ENCODE measurements at places on chromosomes 12 and 14.

DNA sequence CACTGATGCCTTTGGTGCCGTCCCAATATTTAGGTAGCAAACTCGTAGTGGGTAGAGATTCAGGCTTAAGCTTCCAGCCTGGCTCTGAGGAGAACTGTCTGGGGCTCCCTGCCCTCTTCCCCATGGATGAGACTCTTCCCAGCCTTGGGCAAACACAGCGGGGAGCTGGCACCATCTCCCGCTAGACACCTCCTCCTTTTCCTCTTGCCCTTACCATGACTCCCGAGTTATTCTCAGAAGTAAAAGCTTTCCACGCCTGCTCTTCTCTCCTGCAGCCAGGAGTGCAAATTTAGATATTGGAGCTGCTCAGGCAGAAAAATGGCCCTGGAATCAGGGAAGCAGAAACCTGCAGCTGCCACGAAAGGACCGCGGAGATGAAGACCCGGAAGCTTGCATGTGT is 45.6 kb upstream of the RBM19 start:
- DNase-seq: no peak

GRCh38 chr12:11886339-11886738 is 184.4 kb upstream of the BCL2L14 start:
- DNase-seq: no peak

- DNase-seq: no peak
These were observed 216.6 kb downstream of the GLT1D1 start for GRCh38 chr12:129069886-129070285.

GRCh38 chr14:91884664-91885063 is 17.3 kb upstream of the TC2N start:
- DNase-seq: no peak

DNA sequence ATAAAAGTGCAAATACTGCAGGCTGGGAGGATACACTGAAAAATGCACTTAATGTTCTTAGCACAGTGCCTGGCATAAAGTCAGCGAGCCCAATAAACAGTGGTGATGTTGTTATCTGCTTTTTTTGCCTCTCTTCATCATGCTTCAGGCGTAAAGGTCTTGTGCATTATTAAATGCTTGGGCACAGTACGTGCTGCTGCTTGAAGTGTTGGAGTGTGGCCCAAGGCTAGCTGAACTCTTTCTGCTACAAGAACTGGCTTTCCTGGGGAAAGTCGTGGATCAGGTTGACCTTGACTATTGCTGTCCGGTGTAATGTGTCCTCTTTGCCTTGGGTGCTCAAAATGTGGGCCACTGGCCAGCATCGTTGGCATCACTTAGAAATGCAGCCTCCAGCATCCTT is 43.0 kb downstream of the SMOC1 start:
- no peak for DNase-seq

DNA sequence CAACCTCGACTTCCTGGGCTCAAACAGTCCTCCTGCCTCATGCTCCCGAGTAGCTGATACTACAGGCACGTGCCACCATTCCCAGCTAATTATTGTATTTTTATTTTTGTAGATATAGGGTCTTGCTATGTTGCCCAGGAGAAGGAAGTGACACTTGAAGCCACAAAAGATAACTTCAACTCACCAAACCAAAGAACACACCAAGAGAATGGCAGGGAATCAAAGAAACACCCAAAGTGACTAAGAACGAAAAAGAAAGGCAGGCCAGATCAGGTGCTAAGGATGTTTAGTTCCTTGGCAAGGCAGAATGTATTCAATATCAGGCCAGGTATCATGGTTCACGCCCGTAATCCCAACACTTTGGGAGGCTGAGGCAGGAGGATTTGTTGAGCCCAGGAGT is 10.1 kb upstream of the TPCN1 start:
- no peak for DNase-seq

DNA sequence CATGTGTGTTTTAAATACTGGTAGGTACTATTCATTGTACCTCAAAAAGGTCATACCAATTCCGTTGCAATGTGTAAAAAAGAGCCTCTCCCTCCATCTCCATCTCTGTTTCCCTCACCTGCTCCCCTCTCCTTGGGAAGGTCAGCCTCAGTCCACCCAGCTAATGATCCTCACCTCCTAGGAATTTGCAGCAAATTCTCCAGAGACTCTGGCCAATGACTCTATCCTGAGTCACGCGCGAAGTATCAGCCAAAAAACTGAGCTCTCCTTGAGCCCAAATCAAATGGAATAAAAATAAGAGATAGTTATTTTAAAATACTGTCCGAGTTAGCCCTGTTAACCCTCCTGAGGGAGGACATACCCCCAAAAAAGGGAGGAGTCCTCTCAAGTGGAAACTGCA is 148.4 kb downstream of the DPF3 start:
- no peak for DNase-seq

DNA sequence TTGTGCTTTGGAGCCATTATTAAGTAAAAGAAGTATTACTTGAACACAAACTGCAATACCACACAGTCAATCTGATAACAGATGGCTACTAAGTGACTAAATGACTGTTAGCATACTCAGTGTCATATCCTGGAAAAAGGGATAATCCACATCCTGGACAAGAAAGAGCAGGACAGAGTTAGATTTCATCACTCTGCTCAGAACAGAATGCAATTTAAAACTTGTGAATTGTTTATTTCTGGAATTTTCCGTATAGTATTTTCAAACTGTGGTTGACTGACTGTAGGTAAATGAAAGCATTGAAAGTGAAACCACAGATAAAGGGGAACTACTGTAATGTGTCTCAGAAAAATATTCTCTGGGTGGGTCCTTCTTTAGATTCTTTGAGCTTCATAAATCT is 458.8 kb downstream of the TMEM117 start:
- no peak for DNase-seq

DNA sequence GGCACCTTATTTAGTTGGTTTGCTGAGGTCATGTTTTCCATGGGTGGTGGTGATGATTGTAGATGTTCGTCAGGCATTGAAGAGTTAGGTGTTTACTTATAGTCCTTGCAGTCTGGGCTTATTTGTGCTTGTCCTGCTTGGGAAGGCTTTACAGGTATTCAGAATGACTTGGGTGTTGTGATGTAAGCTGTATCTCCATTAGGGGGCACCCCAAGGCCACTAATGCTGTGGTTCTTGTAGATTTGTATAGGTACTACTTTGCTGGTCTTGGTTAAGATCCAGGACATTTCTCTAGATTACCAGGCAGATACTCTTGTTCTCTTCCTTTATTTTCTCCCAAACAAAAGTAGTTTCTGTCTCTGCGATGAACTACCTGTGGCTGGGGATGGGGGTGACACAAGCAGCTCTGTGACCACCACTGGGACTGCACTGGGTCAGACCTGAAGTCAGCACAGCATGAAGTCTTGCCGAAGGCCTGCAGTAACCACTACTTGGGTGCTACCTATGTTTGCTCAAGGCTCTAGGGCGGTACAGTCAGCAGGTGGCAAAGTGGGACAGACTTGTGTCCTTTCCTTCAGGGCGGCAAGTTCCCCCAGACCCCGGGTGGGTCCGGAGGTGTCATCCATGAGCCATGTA is 35.8 kb upstream of the FBXO33 start:
- no peak for DNase-seq

- DNase-seq: no peak
These were observed 265.7 kb upstream of the SRRM4 start for GRCh38 chr12:118715647-118716046.

- no peak for DNase-seq
These were observed 254.6 kb downstream of the SOX5 start for GRCh38 chr12:23694920-23695319.

DNA sequence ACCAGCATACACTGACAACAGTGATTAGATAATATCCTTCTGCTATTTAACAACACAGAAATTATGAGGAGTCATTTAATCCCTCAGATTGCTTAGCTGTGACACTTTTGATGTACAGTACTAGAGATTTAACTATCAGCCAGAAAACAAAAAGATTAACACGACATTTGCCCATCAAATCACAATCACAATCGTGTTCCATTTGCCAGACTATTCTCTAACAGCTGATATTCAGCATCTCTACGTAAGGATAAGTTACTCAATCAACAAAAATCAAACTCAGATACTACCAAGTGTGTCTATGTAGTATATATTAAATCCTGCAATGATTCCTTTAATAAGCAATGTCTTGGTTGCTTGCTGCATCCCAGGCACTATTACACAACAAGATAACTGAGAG is 558.7 kb upstream of the USP15 start:
- DNase-seq: no peak

- no peak for DNase-seq
These were observed 1.4 kb upstream of the SAV1 start for GRCh38 chr14:50669441-50669986.

- DNase-seq: no peak
These were observed 171.7 kb downstream of the MIPOL1 start for GRCh38 chr14:37369425-37369824.

DNA sequence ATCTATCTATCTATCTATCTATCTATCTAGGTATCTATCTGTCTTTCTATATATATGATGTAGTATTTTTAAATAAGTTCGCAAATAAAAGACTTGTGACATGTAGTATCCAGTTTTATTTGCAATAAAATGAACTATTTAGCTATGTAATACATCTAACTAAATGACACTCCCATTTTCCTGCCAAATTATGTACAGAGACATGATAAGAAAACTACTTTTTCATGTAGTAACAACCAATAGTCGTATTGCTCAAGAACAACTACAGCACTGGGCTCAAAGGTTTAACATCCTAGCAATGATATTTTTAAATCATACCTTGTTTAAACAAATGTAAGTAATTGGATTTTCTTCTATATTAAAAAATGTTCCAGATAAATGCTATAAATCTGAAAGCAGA is 55.5 kb upstream of the FLRT2 start:
- DNase-seq: no peak

- no peak for DNase-seq
These were observed 907.2 kb downstream of the LRFN5 start for GRCh38 chr14:42513837-42514236.

- no peak for DNase-seq
These were observed 520.7 kb downstream of the SOX5 start for GRCh38 chr12:23428758-23429157.

- DNase-seq: no peak
These were observed 32.7 kb upstream of the KLRF1 start for GRCh38 chr12:9794484-9795093.

DNA sequence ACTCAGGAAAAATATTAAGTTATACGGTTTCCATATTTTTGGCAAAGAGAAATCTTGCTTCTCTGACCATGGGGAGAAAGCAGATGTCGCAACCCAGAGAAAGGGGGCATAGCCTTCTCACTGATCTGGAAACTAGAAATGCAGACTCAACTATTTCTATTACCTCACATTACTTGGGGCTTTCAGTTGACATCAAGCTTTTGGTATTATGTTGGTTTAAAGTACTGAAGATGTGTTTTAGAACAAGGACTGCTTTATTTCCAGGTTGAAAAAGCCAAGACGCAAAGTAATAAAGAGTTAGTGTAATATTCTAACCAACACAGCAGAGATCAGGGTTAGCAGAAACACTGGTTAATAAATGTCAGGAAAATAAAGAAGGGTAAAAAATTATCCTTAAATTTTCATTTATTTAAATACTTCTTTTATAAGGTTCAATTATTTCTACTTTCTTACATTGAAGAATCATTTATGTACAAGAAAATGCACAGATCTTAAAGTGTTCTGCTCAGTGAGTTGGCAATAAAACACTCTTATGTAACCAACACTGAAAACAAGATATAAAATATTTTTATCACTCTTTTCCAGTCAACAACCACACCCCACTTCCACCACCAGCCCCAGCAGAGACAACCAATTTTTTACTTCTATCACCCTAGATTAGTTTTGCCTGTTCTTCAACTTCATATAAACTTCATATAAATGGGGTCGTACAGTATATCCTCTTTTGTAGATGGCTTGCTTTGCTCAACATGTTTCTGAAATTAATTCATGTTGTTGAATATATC is 26.0 kb downstream of the DCP1B start:
- DNase-seq: no peak

DNA sequence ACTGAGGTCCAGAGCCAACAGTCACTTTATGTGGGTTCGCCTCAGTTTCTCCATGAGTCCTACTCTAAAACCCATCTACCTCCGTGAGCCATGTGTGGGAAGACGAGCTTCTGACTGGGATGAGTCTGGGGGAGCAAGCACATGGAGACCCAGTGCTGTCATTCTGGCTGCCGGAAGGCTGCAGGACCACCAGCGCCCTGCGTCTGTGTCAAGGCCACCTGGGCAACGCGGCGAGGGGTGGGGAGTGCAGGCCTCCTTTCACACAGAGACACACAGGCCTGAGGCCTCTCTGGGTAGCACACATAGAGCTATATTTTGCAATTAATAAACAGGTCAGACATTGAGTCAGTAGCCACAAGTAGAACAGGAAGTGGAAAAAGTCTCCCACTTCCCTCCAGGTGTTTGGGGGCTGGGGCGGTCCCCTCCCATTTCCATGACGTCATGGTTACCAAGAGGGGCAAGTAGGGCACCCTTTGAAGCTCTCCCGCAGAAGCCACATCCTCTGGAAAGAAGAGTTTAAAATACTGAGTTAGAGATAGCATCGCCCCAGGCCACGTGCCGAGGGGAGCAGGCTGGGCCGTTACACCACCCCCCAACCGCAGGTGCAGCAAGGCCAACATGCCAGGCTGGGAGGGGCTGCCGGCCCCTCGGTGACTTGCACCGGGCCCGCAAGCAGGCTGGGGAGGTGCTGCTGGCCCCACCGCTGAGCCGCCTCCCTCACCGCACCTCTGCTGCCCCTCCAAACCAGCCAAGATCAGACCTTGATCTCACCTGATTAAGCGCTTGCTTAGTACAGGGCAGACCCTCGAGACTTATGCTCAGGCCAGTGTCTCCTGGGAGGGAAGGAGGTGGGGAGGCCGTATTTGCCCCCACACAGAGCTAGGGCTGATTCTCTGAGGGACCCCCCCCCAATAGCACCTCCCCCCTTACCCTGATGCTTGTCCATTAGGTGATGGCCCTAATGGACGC is 32.7 kb downstream of the DAD1 start:
- DNase-seq: peak; percentile 80

- no peak for DNase-seq
These were observed 4.2 kb upstream of the BAZ2A start for GRCh38 chr12:56634242-56634836.

DNA sequence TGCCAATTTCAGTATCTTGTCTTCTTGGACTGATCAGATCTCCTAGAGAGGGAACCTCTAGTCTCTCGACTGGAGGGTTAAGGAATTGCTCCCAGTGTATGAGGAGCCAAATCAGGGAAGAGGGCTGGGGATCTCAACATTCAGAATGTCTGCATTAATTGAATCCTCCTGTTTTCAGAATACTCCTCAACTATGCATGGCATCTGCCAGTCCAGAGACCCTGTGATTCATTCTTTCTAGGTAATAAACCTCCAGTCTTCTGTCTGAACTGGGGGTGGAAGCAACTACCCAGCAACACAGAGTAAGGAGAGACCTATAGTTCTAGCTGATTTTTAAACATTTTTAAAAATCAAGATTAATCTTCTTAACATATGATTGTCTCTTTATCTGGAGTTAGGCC is 92.7 kb downstream of the AKAP6 start:
- no peak for DNase-seq

- DNase-seq: no peak
These were observed 4.8 kb downstream of the LACRT start for GRCh38 chr12:54629925-54630324.

GRCh38 chr12:106227641-106228319 is 20.0 kb downstream of the CKAP4 start:
- no peak for DNase-seq

Measured in esophagus squamous epithelium (tissue), 5 donors.